NT2/D1 (cell line): ENCODE measurements at places on chromosomes 2 and 18.

- no peak for DNase-seq
Measured at GRCh38 chr18:3286159-3286558, 24.2 kb downstream of the MYL12B start.

- no peak for DNase-seq
Measured at GRCh38 chr2:24576617-24577016, 85.6 kb downstream of the NCOA1 start.

- peak; percentile 11 for DNase-seq
Measured at GRCh38 chr2:97011977-97012569, 25.7 kb upstream of the FAM178B start.

DNA sequence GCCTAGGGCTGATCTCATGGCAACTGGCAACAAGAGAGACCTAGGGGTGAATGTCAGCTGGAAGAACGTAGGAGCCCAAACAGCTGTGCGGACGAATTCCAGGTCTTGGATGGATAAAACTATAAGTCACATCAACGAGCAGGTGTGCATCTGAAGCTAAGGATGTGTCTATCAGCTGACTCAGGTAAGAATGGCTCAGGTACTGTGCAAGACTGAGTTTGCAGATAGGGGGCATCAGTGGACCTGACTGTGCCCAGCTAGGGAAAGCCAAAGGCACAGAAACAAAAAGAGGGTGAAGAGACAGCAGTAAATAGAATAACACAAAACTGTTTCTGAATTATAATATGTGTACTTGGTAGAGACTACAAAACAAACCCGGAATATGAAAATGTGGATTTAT is 357.3 kb downstream of the ZEB2 start:
- DNase-seq = peak; percentile 27

GRCh38 chr2:191359133-191359532 is 113.9 kb downstream of the MYO1B start:
- DNase-seq = no peak

DNA sequence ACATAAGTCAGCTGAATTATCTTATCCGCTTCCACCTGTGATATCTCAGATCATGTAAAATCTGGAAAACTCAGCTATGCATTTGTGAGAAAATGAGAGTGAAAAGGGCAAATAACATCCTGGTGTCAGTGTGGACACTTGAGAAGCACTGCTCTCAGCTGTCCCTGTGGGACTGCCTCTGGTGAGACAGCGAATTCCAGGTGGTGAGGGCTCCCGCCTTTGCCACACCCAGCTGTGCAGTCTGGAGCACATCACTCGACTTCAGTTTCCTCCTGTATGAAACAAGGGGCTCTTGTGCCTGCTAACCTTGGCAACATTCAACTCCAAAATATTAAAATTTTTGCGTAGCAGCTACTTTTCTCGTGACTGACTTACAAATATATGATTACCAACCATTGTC is 194.9 kb upstream of the BOD1L2 start:
- DNase-seq = no peak

DNA sequence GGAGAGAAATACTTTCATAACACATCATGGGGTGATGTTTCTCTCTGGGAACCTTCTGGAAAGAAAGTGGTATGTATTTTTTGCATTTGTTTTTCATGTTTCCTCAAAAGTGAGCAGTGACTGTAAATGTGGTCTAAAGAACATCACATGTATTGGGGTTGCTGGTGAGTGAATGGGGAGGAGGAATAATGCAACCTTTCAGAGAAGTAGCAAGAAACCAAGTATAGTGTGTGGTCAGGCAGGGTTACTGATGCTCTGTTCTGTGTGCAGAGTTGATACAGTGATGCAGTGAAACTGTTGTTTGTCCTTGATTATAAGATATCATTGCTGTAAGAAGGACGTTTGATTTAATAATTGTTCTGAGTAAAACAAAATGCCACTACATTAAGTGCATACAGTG is 24.1 kb downstream of the ADNP2 start:
- no peak for DNase-seq

DNA sequence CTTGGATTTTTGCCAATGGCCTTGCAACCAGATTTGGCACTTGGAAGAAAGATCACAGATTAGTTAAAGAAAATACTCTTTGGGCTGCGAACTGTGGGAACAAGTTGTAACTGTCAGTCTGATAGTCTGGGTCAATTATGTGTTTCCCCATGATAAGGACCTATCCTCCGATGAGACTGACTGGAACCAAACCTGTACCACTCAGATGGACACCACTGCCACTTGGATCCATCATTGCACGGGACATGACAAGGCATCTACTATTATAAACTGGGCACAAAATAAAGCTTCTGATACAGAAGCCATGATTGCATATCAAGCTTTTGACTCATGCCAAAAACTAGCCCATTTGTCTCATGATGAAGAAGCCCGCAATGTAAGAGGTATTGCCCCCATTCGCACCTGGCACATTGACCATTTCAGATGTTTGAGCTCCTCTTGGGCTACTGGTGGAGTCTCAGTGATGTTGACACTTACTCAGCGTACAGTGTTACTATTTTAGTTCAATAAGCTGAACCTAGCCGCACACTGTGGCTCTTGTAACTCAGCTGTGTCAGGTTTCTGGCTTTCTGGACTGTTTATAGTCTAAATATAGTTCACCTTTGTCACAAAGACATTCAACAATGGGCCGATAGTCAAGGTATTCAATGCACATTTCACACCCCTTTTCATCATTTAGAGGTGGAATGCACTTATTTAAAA is 179.8 kb upstream of the RBBP8 start:
- DNase-seq = no peak

- no peak for DNase-seq
Measured at GRCh38 chr2:86342488-86342887, 5.1 kb upstream of the REEP1 start.

GRCh38 chr2:237222601-237223041 is 136.9 kb downstream of the COPS8 start:
- no peak for DNase-seq

DNA sequence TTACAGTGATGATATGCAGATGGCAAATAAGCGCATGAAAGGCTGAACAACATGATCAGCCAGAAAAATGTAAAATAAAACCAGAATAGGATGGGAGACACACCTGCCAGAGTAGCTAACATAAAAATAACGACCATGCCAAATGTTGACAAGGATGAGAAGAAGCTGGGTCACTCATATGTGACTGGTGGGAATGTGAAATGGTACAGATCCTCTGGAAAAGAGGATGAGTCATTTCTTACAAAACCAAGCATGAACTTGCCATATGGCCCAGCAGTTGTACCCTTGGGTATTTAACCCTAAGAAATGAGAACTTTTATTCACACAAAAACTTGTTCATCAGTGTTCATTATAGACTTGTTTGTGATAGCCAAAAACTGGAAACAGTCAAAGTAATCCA is 143.8 kb downstream of the SH3BP4 start:
- no peak for DNase-seq

GRCh38 chr2:218813771-218814460 is 17.7 kb downstream of the PRKAG3 start:
- DNase-seq = no peak

GRCh38 chr2:7989823-7990222 is 692.0 kb upstream of the ID2 start:
- no peak for DNase-seq

DNA sequence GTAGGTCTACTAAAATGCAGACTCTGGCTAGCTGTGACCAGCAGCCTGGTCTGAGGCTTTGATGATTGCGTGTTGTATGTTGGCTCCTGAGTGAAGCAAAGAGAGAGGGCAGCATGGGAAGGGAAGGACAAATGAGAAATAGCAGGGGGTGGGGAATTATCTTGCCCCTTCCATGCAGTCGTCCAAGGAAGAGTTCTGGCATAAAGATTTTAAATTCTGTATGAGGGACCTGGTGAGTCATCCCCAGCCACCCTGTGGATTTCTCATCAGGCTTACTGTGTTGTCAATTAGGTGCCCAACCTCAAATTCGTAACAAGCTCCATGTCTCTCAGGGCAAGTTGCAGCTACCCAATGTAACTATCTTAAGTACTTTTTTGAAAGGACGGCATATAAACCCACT is 72.1 kb upstream of the NOSTRIN start:
- DNase-seq = peak; percentile 39

GRCh38 chr2:109711230-109712122 is 82.6 kb upstream of the RGPD5 start:
- no peak for DNase-seq

GRCh38 chr2:168518555-168519066 is 62.5 kb downstream of the CERS6 start:
- DNase-seq = peak; percentile 18

GRCh38 chr2:146481629-146482028 is 1363.2 kb upstream of the ACVR2A start:
- no peak for DNase-seq

DNA sequence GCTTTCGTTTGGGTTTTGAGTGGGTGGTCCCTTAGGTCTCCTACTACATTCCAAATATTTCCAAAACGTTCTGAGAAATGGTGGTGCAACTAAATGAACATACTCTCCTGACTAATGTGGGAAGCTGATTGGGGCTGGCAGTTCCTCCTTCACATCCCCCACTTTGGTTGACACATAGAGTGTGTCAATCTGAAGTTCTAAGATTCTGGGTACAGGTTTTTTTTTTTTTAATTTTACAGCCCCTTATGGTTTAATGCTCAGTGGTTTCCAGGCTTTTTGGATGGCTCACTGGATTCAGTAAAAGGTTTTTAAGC is 58.4 kb upstream of the ITGB6 start:
- DNase-seq = no peak

GRCh38 chr2:238105506-238106338 is 5.6 kb downstream of the ESPNL start:
- DNase-seq = no peak

DNA sequence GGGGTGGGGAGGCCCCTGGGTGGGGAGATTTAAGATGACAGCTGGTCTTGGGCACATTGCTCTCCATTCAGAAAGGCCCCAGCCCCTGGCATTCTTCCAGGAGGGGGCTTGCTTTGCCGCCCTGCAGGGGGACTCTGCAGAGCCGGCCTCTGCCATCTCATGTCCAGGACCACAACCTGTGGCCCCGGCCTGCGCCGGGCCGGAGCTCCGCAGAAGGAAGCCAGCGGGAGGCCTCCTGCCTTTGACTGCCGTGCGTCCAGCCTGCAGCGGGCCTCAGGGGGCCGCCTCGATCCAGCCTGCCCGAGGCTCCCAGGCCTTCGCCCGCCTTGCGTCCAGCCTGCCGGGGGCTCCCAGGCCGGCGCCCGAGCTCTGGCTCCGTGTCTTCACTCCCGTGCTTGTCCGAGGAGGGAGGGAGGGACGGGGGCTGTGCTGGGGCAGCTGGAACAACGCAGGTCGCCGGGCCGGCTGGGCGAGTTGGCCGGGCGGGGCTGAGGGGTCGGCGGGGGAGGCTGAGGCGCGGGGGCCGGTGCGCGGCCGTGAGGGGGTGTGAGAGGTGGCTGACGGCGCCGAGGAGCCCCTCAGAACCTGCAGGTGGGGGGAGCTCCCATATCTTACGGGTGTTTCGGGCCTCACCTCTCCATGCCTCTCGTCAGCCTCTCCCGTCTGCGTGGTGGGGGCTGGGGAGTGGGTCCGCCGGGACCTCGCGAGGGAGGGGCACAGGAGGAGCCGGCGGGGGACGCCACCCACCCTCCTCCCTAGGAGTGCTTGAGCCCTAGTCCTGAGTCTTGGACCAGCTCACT is 20.4 kb downstream of the GPC1 start:
- no peak for DNase-seq

DNA sequence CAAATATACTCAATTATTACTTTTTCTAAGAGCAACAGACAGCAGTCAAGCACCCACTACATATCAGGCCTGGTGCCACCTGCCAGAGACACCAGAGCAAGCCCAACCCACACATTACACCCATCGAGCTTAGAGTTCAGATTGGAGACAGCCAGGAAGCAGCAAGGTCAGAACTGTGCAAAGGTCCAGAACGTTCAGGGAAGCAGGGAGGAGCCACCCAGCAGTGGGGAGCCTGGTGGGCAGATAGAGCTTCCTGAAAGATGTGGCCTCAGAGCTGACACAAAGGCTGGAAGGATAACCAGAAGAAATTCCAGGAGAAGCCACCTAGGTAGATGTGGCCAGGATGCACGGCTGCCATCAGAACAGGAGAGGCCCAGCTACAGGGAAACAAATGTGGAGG is 440.5 kb upstream of the ID2 start:
- no peak for DNase-seq

GRCh38 chr2:102122115-102122514 is 20.4 kb upstream of the IL1R1 start:
- no peak for DNase-seq

DNA sequence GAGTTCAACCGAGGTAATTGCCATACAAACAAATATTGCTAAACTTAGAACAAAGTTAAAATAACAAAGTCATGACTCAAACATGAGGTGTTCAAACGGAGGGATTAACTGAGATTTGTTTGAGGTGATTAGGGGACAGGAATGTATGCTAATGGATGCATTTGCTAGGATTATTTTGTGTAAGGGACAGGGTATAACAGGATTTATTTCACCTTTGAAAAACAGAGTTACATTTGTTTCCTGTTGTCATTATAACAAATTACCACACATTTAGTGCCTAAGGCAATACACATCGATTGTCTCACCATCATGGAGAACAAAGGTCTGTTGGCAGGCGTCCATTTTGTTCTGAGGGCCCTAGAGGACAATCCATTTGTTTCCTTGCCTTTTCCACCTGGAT is 304.3 kb upstream of the CNTNAP5 start:
- DNase-seq = peak; percentile 3

GRCh38 chr2:241189093-241189855 is 797 bp downstream of the ANO7 start:
- no peak for DNase-seq

DNA sequence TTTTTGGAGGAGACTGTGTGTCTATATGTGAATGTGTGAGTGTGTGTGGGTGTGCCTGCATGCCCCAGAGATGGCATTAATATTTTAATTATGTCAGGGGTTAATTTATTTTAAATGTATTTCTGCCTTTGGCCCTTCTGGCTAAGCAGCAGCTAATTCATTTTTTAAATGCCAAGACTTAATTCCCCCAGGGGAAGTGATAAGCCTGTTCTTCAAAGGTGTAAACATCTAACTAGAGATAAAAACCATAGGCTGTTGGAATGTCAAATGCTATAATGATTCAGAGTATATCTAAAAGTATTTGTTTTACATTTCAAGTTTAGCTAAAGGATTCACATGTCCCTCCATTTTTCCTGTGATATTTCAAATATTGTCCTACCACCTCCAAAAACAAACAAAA is 184.7 kb downstream of the SPP2 start:
- DNase-seq = no peak
